GM12878 (cell line): ENCODE measurements at places on chromosomes 12 and 14.
A peak's percentile ranks its signal among the peaks of the same experiment; 100 is the strongest.

DNA sequence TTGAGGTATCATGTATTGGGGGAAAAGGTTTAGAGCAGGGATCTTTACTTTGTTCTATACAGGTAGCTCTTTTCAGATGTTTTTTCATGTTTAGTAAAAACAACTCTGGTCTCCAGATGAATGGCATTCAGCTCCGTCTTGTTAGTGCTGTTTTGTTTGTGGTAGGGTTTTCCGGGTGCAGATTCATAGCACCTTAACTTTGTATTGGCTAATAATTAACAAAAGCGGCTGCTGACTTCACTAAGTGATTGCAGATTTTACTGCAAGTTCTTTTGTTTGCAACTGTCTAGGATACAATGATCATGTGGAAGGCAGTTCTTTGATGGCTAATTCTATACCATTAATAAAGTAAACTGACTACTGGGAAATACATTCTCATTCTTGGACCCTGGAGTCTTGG, 32.2 kb upstream of the BHLHE41 start:
- H3K36me3 ChIP-seq, result no peaks in the 10 kb centered on the region
- peak overlapping the region; percentile 49; the same call in 1 of the 2 replicates for H3K4me3 ChIP-seq
- H3K27me3 ChIP-seq, result no peaks in the 10 kb centered on the region
- H3K4me1 ChIP-seq, result peaks cover 38% of the 10 kb centered on the region
- H3K27ac ChIP-seq, result peak overlapping the region; percentile 94
- no peak for DNase-seq

GRCh38 chr12:39846304-39846703, 226.7 kb upstream of the ABCD2 start:
- no peaks in the 10 kb centered on the region for H3K36me3 ChIP-seq
- no peaks in the 10 kb centered on the region for H3K4me1 ChIP-seq
- no peaks in the 10 kb centered on the region for H3K27me3 ChIP-seq

DNA sequence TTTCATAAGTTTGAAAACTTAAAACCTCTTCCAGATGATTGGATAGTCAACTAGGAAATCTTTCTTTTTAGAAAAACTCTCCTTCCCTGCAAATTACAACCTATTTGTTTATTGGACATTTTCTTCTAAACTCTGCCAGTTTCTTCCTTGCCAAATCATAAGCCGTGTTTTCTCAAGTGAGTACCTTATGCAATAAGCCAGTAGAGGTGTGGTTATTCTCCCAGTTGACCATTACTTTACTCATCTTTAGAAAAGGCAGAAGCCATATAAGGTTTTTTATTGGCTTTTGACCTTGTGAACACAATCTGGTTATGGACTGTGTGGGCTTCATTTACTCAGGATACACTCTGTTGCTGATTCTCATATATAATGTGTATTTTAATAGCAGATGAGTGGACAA, 14.6 kb downstream of the ACTR6 start:
- peaks cover 2% of the 10 kb centered on the region; the same call in 1 of the 2 replicates for H3K36me3 ChIP-seq
- no peak for DNase-seq
- H3K4me3 ChIP-seq, result no peak overlapping the region
- no peak overlapping the region for H3K27ac ChIP-seq
- no peaks in the 10 kb centered on the region for H3K27me3 ChIP-seq
- no peaks in the 10 kb centered on the region for H3K4me1 ChIP-seq

GRCh38 chr14:61101803-61102548, 120.9 kb downstream of the SLC38A6 start:
- no peak for DNase-seq
- no peaks in the 10 kb centered on the region for H3K36me3 ChIP-seq
- peak overlapping the region; percentile 59 for H3K27ac ChIP-seq
- no peaks in the 10 kb centered on the region for H3K27me3 ChIP-seq

GRCh38 chr12:89951050-89951693, 242.5 kb upstream of the ATP2B1 start:
- no peaks in the 10 kb centered on the region for H3K36me3 ChIP-seq
- no peak overlapping the region for H3K4me3 ChIP-seq
- no peaks in the 10 kb centered on the region for H3K27me3 ChIP-seq
- H3K4me1 ChIP-seq, result peaks cover 15% of the 10 kb centered on the region; the same call in 1 of the 2 replicates
- H3K27ac ChIP-seq, result peak overlapping the region; percentile 83
- DNase-seq, result no peak

DNA sequence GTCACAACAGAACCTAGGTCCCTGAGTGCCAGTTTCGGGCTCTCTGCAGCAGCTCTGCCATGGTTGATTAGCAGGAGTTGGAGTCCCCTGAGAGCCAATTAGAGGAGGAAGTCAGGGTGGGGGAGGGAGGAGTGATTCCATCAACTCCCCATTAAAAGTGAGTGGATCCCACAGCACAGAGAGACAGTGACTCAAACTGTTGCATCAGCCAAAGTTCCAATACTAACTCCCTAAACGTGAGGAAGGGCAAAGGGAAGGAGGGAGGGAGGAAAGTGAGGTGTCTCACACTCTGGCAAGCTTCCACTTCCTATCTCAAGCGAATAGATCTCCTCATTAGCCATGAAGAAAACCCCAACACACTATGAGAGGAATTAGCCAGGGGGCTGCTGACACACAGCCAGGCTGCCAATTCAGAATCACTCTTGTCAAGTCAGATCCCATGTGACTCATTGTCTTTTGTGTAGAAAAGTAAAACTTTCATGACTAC, 23.6 kb downstream of the OR11H4 start:
- H3K36me3 ChIP-seq, result no peaks in the 10 kb centered on the region
- H3K4me1 ChIP-seq, result no peaks in the 10 kb centered on the region

DNA sequence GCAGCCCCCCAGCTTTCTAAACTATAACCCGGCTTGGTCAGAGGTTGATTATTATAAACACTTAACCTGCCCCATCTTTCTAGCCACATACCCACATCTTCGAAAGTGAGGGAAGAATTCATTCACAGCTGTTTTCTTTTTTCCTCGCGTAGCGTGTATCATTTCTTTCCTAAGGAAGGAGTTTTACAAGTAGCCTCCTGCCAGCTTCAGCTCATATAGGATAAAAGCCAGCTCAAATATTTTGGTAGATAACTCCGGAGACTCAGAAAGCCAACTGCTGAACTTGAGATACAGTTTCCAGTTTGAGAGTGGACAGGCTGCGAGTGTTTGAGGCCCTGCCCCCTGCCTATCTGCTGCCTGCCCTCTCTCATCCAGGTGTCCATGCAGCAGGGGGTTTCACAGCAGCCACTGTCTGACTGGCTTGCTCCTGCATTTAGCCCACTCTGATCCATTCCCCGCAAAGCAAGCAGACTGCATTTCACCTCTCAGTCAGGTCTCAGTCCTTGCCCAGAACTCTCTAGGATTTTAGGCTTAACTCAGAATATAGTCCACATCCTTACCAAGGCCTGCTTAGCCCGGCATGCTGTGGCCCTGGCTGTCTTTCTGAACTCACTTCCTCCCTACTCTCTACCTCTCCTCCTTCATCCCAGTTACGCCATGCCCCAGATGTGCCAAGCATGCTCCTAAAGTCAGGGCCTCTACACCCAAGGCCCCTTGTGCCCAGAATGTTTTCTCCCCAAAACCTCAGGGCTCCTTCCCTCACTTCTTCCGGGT, 46.9 kb downstream of the EVL start:
- DNase-seq, result no peak
- H3K27me3 ChIP-seq, result no peaks in the 10 kb centered on the region
- H3K4me1 ChIP-seq, result no peaks in the 10 kb centered on the region
- no peak overlapping the region for H3K4me3 ChIP-seq
- H3K27ac ChIP-seq, result no peak overlapping the region
- H3K36me3 ChIP-seq, result peaks cover 31% of the 10 kb centered on the region

DNA sequence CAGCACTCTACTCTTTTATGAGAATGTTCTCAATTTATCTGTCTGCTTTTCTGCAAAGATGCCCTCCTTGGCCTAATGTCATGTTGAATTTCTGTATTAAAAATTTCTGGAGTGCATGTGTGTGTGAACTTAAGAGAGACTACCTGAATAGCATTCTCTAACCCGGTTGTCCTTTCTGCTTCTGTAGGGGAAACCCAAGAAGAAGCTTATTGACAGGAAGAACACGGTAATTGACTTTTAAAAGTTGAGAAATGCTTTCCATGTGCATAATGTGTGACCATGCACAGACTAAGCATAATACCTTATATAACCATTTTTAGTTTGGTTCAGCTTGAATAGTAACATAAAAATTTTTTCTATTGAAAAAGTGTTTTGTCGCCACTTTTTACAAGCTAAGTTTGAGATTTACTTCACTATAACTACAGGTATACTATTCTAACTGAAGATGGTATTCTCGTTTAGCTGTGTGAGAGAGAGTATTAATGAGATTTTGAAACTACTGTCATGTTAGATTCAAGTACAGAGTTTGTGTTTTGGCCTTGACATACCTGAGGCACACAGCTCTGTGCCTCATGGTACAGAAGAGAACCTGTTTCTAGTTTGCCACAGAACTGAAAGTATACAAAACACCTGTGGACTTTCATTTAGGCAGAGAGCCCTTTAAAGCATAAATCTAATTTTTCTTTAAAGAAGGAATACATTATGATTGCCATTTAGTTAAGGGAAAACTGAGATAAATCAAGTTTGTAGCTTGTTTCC, 96.8 kb downstream of the TTLL5 start:
- H3K27me3 ChIP-seq, result no peaks in the 10 kb centered on the region
- DNase-seq, result no peak
- H3K27ac ChIP-seq, result peak overlapping the region; percentile 22
- H3K36me3 ChIP-seq, result peaks cover 3% of the 10 kb centered on the region; the same call in 1 of the 2 replicates
- peaks cover 11% of the 10 kb centered on the region; the same call in 1 of the 2 replicates for H3K4me1 ChIP-seq

- H3K4me3 ChIP-seq, result no peak overlapping the region
- no peak overlapping the region for H3K27ac ChIP-seq
- no peaks in the 10 kb centered on the region for H3K4me1 ChIP-seq
- no peak for DNase-seq
Measured at GRCh38 chr14:56341766-56342493, 223.7 kb downstream of the PELI2 start.

- no peak overlapping the region for H3K4me3 ChIP-seq
- no peak overlapping the region for H3K27ac ChIP-seq
- H3K4me1 ChIP-seq, result no peaks in the 10 kb centered on the region
- H3K27me3 ChIP-seq, result no peaks in the 10 kb centered on the region
- no peak for DNase-seq
Measured at GRCh38 chr14:56342494-56342942, 224.3 kb downstream of the PELI2 start.

- no peak overlapping the region for H3K4me3 ChIP-seq
- no peaks in the 10 kb centered on the region for H3K36me3 ChIP-seq
- DNase-seq, result no peak
- H3K27ac ChIP-seq, result no peak overlapping the region
Measured at GRCh38 chr14:51715250-51715649, 63.5 kb downstream of the FRMD6 start.
